Stimulated activated CD4-positive, alpha-beta T cell treated with anti-CD3 and anti-CD28 coated beads, Interleukin-12 subunit alpha, Interleukin-12 subunit beta, amount 100 ng/mL, for 4 hours (primary cell): ENCODE measurements at places on chromosomes 11 and 22.

DNA sequence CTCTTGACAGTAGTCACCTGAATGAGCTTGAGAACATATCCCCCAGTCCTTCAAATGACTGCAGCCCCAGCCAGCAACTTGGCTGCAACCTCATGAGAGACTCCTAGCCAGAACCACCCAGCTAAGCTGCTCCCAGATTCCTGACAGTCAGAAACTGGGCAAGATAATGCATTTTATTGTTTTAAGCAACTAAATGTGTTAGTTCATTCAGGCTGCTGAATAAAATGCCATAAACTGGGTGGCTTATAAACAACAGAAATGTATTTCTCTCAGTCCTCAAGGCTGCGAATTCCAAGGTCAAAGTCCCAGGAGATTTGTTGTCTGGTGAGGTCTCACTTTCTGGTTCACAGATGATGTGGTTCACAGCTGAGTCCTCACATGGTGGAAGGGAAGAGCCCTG, 5.8 kb upstream of the PAMR1 start:
- no peak for DNase-seq

- DNase-seq, result no peak
These were observed 6.6 kb upstream of the FLI1 start for GRCh38 chr11:128687321-128687720.

DNA sequence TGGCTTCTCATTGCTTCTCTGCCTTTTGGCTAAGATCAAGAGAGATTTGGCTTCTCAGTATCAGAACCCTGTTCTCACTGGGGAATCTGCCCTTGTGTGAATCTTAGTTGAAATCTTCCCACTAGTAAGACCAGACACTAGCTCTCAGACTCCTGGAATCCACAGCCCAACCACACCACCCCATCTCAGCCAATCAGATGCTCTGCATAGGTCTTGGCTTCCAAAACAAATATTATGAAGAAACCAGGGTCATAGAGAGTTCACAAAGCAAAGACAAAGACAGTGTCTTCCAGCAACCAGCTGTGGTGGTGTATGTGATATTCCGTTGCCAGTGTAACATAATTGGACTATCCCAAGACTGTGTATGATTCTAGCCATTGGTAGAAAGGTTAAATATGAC, 5.4 kb downstream of the OR8B12 start:
- DNase-seq, result no peak

- no peak for DNase-seq
These were observed 2.7 kb upstream of the CPT1A start for GRCh38 chr11:68844376-68844775.

- DNase-seq, result no peak
These were observed 45.2 kb downstream of the RASSF10 start for GRCh38 chr11:13054278-13054677.

GRCh38 chr11:60762851-60763691, 6.4 kb downstream of the MS4A15 start:
- no peak for DNase-seq

DNA sequence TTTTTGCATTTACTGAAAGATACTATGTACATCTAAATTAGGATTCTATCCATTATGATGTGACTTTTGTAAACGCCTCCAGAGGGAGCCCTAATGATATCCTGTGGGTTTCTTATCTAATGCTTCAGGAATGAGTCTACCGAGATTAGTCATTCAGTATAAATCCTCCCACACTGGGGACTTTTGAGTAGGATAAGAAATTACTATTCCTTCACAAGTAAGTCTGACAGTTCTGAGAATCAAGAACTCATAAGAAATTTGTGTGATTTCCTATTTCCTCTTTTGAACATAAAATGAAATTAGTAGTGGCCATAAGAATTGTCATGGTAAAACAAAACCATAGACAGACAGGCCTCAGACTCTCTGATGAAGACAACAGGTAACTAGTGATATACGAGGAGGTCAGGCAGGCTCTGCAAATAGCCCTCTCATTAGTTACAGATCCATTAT, 10.0 kb upstream of the OR5M1 start:
- DNase-seq, result no peak

DNA sequence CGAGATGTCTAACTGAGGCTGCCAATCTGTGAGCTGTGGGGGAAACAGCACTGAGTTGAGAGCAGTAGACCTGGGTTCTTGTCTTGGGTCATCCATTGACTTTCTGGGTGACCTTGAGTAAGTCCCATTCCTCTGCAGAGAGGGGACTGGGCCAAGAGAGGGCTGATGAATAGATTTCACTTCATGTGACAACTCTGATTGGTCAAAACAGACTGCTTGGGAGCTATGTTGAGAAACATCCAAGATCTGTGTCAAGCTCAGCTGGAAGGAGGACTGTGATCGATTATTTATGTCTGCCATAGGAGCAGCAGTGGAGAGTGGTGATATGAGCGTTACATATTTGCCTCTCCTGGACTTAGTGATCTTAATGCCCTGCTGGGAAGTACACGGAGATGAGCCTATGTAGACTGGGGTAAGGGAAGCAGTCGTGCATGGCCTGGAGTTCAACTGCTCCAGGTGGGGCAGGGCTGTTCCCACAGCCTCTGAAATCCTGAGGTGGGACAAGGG, 47.7 kb downstream of the OTOG start:
- no peak for DNase-seq
